ENCODE measurements at places on chromosomes 6 and 20.

GRCh38 chr6:35015996-35016395, 125.1 kb downstream of the TCP11 start:
- no peak for DNase-seq

DNA sequence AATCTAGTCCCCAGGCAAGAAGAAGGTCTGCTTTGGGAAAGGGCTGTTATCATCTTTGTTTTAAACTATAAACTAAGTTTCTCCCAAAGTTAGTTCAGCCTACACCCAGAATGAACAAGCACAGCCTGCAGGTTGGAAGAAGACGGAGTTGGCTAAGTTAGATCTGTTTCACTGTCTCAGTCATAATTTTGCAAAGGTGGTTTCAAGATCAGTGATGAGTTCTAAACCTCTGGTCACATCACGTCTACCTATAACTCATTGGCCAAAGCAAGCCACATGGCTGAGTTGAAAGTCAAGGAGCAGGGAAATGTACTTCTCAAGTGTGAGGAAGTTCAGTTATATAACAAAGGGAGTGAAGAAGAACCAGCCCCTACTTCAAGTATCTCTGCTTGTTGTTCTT, 50.5 kb upstream of the ECI2 start:
- no peak for DNase-seq

DNA sequence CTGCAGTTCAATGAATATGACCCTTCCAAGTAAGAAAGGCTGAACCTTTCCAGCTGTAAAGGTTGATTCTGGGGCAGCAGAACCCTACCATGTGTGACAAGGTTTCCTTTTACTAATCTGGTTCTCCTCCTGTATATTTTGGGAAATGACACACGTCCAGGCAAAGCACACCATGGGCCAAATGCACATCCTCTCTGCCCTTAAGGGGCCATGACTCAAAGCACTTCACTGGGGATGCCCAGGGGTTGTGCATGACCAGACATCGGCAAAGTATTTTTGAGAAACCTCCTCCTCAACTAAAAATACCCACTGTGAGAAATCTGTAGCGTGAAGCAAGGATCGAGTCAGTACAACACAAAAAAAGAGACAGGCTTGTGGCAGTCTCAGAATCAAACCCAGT, 174.7 kb downstream of the BACH2 start:
- DNase-seq = no peak

DNA sequence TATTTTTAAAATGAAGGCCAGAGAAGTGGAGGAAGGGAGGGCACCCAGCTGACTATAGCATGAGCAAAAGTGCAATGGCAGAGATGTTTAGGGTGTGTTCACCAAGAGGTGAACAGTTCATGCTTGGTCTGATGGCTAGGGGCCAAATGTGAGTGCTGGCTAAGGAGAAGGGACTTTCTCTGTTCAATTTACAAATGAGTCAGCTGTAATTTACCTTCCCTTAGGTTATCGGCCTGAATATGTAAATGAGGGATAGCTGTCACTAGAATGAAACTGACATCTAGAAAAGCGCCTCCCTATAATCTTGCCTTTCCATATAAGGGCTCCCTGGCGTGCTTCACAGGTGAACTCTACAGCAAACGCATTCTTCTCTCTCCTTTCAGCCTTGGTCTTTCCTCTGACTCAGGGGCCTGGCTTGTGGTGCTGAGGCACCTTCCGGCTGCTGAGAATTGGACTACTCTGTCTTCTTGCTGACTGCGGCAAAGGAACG, 114.7 kb upstream of the BACH2 start:
- DNase-seq = no peak

DNA sequence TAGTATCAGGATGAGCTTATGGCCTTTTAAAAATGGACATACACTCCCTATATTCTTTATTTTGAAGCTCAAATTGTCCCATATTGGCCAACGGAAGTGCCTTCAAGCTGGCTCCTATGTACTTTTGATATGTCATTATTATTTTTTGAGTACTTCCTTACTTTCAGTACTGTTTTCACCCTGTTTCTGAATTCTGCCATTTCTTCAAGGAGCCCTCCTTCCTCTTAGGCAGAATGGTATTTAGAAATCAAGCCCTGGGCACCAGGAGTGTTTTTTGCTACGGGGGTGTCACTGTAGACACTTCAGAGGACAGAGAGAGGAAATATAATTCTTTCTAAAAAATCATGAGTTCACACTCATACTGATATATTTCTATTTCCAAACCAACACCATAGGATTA, 5.5 kb upstream of the MYLK4 start:
- no peak for DNase-seq

GRCh38 chr20:8720089-8720488, 348.8 kb upstream of the PLCB4 start:
- peak; percentile 63 for DNase-seq

DNA sequence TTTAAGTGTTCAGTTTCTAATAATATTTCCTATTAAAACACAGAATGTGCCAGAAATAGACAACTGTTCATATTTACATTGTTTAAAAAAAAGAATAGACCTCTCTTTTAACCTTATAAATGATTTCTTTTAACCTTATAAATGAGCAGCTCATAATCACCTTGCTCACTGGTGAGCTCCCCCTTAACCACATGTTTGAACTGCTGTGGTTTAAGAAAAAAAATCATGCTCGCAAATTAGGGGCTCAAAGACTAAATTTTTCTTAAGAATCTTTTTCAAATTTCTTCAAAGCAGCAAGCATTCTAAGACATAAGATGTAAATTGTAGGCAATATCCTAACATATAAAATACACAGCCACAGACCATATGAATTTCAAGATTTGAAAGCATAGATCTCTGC, 32.8 kb downstream of the FAM8A1 start:
- no peak for DNase-seq

DNA sequence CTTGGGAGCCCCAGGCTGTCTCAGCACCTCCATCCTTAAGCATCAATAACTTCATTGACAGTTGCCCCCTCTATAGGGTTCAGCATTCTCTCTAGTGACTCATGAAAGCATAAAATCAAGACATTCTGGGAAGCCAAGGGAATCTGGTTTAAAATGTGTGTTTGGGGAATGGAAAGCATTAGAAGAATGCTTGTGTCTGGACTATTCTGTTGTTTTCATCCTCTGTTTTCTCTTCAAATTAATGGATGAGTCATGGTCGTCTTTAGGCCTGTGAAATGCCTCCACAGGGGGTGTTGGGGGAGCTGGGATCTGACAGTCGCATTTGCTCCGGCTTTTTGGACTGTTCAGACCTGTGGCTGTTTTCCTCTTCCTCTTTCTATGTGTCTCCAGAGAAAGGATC, 279.7 kb downstream of the CDC5L start:
- DNase-seq = peak; percentile 98

- DNase-seq = no peak
These were observed 764 bp downstream of the DNTTIP1 start for GRCh38 chr20:45792317-45793118.

GRCh38 chr20:37288091-37288490, 1.4 kb upstream of the MANBAL start:
- peak; percentile 59 for DNase-seq

DNA sequence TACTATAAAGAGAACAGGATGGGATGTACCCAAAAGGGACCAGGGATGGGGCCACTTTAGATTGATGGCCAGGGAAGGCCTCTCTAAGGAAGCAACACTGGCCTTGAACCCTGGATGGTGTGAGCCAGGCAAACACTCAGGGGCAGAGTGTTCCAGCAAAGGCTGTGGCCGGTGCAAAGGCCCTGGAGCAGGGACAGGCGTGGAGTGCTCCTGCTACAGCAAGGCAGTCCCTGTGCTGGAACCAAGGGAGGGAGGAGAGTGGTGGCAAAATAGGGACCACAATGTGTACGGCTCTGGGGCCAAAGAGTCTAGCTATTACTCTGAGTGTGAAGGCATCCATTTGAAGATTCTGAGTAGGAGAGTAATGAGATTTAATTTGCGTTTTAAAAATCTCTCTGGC, 131.6 kb downstream of the BMP7 start:
- no peak for DNase-seq

DNA sequence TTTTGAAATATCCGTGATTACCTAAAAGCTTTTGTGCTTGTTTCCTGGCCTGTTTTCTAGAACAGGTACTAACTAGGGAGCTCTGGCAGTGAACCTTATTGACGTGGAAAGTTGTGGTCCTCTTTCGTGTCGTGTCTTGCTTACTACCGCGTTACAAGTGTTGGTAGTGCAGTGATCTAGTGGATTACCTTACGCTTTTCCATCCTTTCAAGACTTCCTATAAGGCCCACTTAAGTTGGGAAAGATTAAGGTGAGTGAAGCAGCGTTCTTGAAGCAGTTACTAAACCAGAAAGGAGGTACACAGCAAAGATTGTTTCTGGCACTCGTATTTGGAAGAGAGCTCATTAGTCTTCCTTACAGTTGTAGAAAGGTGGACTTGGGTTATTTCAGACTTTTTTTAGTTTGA, 1.9 kb downstream of the PNRC1 start:
- peak; percentile 21 for DNase-seq

GRCh38 chr6:35059596-35060345, 81.4 kb downstream of the TCP11 start:
- DNase-seq = no peak

DNA sequence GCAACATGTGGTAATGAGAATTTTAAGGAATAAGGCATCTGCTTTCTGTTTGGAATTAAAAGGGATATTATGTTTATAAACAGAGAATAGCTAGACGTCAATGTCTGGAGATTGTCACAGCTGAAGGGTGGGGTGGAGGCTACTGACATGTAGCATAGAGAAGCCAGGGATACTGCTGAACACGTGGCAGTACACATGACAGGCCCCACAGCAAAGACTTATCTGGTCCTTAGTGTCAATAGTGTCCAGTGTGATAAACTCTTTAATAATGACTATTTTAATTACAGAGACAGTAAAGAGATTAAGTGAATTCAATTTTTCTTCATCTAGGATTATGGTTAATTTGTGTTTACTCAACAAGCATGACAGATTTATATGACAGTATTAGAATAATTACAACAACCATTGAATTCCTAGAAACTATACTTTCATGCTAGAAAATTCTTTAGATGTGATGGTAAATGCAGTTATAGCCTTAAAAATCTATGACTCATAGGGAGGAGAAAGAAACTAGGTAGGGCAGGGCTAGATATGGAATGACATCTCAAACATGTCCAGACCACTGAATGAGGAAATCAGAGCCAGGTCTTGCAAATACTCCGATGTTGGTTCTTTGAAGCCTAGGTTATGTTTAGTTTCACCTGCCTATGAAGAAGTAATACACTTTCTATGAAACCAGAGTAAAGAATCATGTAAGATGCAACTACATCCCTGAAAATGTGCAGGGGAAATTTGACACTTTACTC, 399.5 kb downstream of the PHF3 start:
- no peak for DNase-seq

DNA sequence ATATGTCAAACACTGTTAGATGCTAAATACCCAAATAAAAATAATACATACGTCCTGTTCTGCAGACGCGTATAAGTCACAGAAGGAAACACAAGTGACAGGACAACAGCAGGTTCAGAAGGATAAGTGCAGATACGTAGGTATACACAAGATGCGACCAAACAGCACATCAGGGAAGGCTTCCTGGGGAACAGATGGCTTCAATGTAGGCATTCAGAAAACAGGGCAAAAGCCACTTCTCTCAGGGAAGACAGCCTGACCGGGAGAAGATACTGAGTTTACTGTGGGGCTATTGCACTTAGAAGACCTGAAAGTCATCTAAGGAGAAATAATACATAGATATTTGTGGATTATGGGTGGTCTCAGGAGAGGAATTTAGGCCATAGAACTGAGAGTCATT, 1.9 kb downstream of the HLA-DPA1 start:
- no peak for DNase-seq

GRCh38 chr6:26530203-26530602, 8.0 kb upstream of the HMGN4 start:
- no peak for DNase-seq

- no peak for DNase-seq
These were observed 136.3 kb downstream of the CFAP61 start for GRCh38 chr20:20188647-20189046.

GRCh38 chr20:6074145-6074561, 20.3 kb upstream of the LRRN4 start:
- peak; percentile 31 for DNase-seq

DNA sequence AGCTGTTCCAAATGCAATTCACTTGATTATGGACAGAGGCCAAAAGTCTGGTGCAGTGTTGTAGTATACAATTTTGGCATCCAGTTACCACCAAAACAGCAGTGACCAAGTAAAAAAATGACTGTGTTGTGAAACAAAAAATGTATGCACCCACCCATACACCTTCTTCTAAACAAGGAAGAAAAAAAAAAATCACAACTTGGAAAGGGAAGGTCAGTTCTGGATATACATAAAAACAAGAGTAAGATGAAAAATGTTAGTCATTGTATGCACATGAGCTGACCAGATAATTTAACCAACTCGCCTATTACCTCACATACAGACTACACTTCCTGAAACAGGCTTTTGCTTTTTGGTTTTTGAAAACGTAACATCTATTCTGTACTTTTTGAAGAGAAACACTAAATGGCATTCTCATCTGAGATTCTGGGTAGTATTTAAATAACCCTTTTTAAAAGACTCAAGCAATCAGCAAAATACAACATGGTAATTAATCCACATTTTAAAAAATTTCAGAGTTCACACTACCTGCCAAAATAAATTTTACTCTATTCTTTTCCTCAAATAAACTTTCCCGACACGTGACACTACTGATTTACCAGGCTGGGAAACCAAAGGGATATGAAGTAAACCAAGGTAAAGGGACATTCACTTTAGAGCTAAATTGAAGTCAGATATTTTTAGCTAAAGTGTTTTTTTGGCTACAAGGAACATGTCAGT, 141.6 kb upstream of the SHLD1 start:
- peak; percentile 28 for DNase-seq

DNA sequence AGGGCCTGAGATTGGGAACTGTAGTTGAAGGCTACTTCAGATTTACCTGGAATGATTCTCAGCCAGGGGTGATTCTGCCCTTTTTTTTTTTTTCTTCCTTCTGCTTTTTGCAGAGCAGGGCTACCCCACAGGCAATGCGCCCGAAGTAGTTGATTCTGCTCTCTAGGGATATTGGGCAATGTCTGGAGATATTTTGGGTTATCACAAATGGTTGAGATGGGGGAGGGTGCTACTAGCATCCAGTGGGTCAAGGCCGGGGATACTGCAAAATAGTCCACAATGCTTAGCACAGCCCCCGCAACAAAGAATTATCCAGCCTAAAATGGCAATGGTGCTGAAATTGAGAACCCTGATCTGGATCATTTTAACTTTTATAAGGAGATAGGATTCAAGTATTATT, 71.2 kb upstream of the ZMYND8 start:
- no peak for DNase-seq

GRCh38 chr20:38054647-38055046, 21.1 kb downstream of the RPRD1B start:
- DNase-seq = no peak

- DNase-seq = no peak
These were observed 8.5 kb upstream of the COQ3 start for GRCh38 chr6:99402448-99402847.

DNA sequence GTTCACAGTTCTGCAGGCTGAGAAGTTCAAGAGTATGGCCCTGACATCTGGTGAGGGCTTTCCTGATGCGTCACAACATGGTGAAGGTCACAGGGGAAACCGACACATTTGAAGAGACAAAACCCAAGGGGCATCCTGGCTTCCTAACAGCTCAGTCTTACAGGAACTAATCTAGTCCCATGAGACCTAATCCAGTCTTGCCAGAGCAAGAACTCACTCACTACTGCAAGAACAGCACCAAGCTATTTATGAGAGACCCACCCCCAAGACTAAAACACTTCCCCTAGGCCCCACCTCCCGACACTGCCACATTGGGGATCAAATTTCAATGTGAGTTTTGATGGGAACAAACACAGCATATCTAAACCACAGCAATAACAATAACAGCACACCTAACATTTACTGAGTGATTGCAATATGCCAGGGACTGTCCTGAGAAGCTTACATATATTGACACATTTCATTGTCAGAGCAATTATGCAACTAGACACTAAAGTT, 46.6 kb downstream of the TPBG start:
- peak; percentile 20 for DNase-seq
